ENCODE measurements at places on chromosomes 4 and X. TPM values are rescaled to one million over a fixed set of nuclear protein-coding genes. Genes with fewer than 3 reads are reported as not detected.

The BTK gene
- total RNA-seq = not detected

DNA sequence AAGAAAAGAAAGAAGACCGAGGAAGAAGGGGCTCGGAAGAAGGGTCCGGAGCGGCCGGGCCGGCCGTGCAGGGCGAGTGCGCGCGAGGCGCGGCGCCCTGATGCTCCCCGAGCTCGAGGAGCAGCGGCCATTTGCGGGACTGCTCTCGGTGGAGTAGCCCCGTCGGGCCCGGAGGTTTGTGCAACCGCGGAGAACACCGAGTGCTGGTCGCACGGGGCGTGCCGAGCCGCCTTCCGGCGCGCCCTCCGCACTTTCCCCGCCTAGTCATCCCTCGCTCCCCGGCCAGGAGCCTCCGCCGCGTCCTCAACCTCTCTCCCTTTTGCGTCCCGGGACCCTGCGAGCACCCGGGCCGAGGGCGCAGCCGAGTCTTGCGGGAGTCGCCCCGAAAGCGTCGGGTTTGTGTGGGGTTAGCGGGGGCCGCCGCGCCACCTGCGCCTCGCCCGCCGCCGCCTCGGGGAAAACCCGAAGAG lies 127.4 kb downstream of the LAS1L start:
- DNase-seq = no peak

The GYG2 gene
- total RNA-seq = 4.0 TPM

The CXCL11 gene
- total RNA-seq = 1.3 TPM

DNA sequence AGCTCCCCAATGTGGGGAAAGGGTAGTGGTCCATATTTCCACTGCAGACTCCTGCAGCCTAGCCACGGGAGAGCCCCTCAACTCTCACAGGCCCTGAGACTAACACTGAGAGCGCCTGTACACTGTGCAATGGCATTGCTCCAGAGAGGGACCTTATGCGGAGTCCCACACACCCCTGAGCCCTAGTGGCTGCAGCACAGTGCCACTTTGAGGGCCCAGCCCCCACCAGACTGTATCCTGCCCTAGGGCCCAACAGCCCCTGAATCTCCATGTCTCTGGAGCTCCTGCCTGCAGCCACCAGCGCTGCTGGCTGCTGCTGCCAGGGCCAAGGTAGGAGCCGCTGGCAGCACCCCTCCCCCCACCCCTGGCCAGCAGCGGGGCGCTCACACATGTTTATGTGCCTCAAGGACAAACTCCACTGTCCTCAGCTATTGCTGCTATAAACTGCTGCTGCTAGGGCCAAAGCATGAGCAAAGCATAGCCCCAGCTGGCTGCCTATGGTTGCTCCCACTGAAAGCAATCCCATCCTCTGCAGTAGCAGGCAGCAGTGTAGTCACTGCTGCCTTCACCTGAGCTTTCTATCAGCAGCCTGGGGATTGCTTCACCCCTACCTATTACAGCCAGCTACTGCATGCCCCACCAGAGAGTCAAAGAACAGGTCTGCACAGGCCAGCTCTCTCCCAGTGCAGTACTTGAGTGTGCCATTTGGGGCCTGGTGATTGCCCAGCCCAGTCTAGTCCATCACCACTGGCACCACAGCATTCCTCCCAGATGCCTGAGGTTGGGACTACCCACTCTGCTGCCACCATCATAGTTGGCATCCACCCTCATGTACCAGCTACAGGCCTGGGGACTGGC lies 24.3 kb downstream of the TMEM154 start:
- no peak for DNase-seq
